Stimulated activated naive CD8-positive, alpha-beta T cell treated with anti-CD3 and anti-CD28 coated beads, Interleukin-15, Interleukin-2, amounts not matched to agents 100 U/mL and 50 U/mL, for 24 hours (primary cell): ENCODE measurements at places on chromosomes 1 and 21.

DNA sequence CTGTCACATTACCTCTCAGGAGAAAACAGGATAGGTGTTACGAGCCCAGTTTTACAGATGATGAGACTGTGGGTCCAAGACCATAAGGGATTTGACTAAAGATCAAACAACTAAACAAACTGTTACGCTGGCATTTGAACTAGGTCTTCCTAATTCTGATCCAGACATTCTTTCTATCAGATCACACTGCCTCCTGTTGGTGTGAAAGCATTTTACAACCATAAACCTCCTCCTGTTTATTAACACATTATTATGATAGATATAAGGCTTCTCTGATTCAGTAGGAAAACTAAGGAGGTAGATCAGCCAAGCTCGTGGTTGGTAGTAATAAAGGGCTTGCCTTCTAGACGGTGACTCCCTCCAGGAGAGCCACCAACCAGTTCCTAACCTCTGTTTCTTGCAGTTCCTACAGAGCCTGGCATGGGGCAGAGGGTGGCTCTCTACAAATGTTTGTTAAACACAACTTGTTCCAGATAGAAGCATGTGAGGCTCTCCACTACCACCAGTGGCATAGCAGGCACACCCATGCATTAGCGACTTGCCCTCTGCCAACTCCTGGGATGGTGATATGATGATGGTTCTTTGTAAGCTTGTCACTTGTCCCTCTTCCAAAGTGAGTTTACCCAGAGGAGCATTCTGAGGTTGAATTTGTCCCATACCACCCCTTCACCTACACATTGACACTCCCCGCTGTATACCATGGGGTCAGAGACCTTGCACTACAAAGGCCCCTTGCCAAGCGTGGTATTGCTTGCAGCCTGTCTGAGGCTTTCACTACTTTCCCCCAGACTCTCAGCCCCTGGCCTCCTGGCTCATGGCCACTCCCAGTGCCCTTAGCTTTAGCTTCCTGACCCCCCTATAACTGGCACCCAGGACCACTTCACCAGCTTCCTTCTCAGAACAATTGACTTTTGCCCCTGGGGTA is 96.4 kb upstream of the HOOK1 start:
- DNase-seq: no peak

- DNase-seq: no peak
Measured at GRCh38 chr1:90313778-90314177, 318.9 kb downstream of the ZNF326 start.

- no peak for DNase-seq
Measured at GRCh38 chr1:182389619-182390047, 2.0 kb downstream of the GLUL start.

DNA sequence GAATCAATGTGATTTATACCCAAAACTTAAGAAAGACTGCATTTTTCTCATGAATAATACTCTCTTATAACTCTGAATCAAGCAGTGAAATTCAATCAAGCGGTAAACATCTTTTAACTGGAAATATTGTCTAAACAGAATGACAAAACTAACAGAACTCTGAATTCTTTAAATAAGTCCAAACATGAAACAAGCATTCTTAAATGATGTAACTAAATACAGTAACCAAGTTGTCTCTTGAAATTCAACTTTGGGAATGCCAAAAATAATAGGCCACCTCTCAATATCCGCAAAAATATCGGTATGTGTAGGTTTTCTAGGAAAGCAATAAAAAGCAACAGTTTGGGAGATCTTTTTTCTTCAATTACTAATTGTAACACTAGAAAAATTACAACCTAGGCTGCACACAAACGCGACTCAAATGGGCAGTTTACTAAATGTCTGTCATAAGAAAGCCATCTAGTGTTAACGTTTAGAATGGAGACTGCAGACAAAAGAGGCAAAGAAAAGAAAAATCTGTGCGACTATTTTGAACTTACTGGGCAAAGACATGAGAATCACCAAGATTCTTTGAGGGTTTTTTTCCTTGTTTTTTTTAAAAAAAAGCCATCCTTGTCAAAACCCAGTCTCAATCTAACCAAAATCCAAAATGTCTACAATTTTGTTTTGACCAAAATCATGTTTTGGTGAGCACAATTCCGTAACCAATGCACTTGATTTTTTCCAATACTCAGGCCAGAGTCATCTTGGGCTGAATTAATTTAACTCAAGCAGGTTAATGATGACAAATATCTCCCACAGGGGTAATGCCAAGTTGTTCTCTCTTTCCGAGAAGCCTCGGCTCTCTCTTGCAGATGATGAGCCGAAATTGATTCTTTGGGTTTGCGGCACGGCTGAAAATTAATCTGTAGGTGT is 1.3 kb downstream of the SIPA1L2 start:
- DNase-seq: no peak

DNA sequence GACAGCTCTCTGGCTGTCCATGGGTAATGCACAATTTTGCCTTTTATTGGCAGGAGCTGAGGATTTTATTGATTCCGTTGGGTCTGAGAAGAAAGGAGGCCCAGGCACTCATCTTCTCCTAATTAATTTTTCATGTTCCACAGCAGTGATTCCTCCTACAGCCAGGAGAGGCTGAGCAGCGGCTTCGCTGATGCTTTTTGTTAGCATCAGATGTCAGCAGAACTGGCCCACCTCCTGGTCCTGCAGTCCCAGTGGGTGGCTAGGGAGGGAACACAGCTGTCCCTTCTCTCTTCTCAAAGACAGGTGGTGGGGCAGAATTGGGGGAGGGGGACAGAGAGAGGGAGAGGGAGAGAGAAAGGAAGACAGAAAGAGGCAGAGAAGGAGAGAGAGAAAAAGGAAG is 5.7 kb downstream of the MT1HL1 start:
- DNase-seq: no peak

DNA sequence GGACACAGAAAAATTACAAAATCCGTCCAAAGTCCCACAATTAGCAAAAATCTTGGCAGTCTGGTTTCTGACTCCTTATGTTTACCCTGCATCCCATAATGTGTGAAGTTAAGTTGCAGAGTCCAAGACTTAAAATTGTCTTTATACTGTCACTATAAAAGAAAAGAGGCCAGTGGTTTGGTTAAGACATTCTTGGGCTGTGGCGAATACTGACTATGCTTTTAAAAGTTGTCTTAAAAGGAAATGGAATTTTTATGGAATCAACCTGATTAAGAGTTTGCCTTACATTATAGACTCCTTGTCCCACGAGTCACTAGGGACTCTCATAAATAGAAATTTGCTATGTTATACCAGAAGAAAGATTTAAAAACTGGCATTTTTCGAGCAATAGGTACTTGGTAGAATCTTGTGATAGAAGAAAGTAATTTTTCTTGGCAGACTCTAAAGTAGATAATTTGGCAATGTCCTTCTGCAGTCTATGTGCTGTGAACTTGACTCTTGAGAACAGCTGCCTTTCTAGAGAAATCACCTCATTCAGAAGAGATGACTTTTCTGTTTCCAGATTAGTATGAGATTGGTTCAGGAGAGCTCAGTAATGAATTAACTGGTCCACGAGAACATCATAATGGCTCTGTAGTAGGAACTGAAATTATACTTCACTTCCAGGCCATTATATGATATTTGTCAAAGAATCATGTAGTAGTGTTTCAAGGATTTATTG is 31.8 kb downstream of the NTNG1 start:
- DNase-seq: no peak

DNA sequence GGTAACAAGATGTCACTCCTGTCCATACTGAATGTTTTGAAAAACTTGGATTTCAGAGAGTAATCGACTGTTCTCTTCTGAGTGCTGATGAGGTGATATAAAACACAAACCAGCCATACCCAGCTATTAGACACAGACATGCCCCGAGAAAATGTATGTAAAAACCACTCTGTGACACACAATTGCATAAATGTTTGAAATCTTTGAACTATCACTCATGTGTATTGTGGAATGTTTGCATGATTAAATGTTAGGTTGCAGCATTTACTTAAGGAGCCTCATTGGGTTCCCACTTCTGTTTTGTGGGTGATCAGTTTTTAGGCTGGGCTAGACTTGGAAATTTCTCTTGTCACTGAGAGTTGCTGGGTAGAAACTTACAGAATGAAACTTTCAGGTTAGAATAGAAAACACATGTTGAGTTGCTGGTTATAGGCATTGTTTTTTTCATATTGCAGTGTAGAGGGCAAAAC is 270.4 kb upstream of the B3GALT2 start:
- DNase-seq: no peak

GRCh38 chr1:113538225-113538624 is 147.9 kb downstream of the MAGI3 start:
- DNase-seq: no peak

GRCh38 chr1:3381901-3382300 is 72.6 kb upstream of the ARHGEF16 start:
- DNase-seq: no peak

GRCh38 chr1:17930635-17931034 is 175.5 kb downstream of the ACTL8 start:
- no peak for DNase-seq

DNA sequence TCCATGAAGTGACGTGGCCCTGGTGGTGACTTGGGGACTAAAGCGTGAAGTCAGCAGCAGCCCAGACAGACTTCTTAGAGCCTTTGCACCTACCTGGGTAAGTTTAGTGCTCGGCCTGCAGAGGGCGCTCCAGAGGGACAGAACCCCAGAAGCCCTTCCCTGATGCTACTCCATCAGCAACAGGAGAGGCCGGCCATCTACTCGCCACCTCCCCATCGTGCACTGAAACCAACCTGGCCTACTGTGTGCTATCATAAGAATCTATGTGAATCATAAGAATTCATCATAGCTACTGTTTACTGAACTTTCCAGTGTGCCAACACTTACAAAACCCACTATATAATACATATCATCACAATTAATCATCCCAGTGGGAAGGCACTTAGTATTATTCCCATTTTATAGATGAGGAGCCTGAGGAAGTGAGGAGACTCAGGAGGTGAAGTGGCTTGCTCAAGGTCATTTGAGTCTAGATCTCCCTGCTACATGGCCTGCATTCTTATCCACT is 7.9 kb upstream of the EDN2 start:
- peak; percentile 71 for DNase-seq
